ENCODE measurements at places on chromosomes 11 and 22.

GRCh38 chr11:32139896-32140520 is 49.1 kb downstream of the RCN1 start:
- H3K4me3 ChIP-seq, result no peak overlapping the region
- H3K36me3 ChIP-seq, result no peaks in the 10 kb centered on the region
- H3K27ac ChIP-seq, result no peak overlapping the region
- DNase-seq, result no peak
- H3K27me3 ChIP-seq, result no peaks in the 10 kb centered on the region
- H3K4me1 ChIP-seq, result no peaks in the 10 kb centered on the region

DNA sequence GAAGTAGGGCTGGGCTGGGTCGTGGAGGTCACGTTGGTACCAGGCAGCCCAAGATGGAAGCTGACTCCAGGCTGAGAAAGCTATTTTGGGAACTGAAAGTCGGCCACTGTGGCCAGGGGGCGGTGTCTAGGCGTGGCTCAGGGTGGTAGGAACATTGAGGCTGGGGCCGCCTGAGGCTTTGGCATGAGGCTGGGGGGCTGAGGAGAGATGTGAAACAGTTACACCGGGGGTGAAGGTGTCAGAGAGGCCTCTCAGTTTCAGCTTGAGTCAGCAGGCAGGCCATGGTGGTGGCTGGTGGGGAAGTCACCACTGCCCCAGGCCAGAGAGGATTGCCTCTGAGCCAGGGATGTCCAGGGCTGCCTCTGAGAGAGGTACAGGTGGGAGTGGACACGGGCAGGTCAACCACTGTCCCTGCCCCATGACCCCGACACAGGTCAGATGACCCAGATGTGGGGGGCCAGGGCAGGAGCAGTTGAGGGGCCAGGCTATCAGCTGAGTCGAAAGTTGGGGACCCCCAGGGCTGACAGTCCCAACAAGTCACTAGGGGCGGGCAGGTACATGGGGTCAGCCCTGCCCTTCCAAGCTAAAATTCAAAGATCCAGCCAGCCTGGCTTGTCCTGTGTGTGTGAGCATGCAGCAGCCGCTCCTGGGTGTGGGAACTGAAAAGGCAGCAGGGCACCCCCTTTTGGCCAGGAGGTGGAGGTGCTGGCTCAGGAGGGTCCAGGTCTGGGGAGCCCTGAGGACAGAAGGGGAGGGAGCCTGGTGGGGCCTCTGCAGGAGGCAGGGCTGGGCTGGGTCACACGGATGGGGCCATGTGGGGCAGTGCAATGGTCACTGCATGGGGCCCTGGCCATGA is 7.2 kb downstream of the KCNK7 start:
- H3K4me1 ChIP-seq, result peaks cover 94% of the 10 kb centered on the region
- peaks cover 77% of the 10 kb centered on the region for H3K36me3 ChIP-seq
- no peak for DNase-seq
- H3K27ac ChIP-seq, result peak overlapping the region; percentile 79

- H3K27me3 ChIP-seq, result no peaks in the 10 kb centered on the region
- no peak overlapping the region for H3K27ac ChIP-seq
- no peaks in the 10 kb centered on the region for H3K36me3 ChIP-seq
- H3K4me3 ChIP-seq, result no peak overlapping the region
These were observed 57.9 kb upstream of the NUP160 start for GRCh38 chr11:47906066-47906465.

DNA sequence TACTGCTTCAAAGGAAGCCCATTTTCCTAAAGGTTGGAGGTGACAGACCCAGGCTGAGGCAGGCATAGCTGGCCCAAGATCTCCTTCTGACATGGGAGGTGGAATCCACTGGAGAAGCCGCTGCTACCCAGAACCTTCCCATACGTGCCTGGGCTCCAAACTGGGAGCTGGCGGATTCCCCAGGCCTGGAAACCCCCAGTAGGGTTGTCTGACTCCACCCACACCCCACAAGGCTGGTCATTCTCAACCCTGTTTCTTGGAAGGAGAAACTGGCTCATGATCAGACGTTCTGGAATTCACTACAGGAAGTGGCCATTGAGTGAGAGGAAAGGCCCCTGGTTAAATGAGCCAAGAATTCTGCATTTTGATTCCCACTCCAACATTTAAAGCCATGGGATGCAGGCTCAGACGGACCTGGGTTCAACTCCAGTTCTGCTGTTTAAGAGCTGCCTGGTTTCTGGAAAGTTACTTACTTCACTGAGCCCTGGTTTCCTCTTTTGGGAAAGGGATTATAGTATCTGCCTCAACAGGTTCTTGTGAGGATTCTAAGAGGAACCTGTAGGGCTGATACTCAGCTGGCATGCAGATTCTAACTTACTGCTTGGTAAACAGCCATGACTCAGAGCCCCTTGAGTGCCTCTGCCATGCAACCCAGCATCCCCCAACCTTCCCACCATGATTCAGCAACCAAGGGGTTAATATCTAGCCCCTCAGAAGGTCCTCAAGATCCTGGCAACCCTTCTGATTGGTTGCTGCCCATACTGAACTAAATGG is 19.4 kb upstream of the TSKU start:
- no peak overlapping the region for H3K4me3 ChIP-seq
- H3K4me1 ChIP-seq, result peaks cover 37% of the 10 kb centered on the region
- peak overlapping the region; percentile 21 for H3K27ac ChIP-seq
- no peaks in the 10 kb centered on the region for H3K27me3 ChIP-seq

DNA sequence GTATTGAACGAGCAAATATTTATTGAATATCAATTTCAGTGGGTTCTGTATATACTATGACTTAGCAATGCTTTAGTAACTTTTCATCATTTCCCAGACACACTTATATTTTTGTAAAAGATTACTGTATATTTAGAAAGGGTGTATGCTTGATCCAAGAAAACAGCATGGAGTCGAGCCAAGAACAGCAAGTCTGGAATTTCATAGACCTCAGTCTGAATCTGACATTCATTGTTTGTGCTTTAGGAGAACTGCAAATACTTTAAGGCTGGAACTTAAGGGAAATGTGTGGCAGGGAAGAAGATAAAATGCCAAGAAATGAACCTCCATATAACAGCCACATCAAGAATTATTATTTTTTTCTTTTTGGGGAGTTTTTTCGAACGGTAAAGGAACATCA is 1156.8 kb downstream of the LRRC4C start:
- no peaks in the 10 kb centered on the region for H3K27me3 ChIP-seq
- no peaks in the 10 kb centered on the region for H3K36me3 ChIP-seq
- H3K4me1 ChIP-seq, result no peaks in the 10 kb centered on the region
- H3K27ac ChIP-seq, result no peak overlapping the region
- DNase-seq, result no peak

DNA sequence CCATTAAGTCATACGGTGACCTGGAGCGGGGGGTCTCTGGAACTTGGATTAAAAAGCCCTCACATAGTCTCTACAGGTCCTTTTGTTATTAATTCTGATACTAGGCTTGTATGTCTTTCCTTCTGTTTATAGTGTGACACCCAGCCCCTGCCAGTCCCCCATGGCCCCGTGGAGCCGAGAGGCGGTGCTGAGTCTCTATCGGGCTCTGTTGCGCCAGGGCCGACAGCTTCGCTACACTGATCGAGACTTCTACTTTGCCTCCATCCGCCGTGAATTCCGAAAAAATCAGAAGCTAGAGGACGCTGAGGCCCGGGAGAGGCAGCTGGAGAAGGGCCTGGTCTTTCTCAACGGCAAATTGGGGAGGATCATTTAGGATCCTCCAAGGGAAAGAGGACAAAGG is 2.0 kb downstream of the MIEF1 start:
- H3K4me3 ChIP-seq, result no peak overlapping the region
- H3K36me3 ChIP-seq, result peaks cover 55% of the 10 kb centered on the region

DNA sequence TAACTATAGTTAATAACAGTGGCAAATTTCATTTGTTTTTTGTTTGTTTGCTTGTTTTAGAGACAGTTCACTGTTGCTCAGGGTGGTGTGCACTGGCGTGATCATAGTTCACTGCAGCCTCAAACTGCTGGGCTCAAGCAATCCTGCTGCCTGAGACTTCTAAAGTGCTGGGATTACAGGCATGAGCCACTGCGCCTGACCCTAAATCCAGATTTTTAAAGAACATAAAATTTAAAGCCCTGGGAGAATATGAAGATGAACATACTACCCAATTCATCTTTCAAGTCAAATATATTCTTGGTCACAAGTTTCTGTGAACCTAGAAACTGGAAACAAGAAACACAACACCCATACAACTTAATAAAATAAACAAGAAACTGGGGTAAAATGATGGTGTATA is 28.1 kb downstream of the RRAS2 start:
- H3K36me3 ChIP-seq, result no peaks in the 10 kb centered on the region
- no peaks in the 10 kb centered on the region for H3K27me3 ChIP-seq
- peaks cover 6% of the 10 kb centered on the region for H3K4me1 ChIP-seq
- H3K4me3 ChIP-seq, result no peak overlapping the region
- DNase-seq, result no peak

DNA sequence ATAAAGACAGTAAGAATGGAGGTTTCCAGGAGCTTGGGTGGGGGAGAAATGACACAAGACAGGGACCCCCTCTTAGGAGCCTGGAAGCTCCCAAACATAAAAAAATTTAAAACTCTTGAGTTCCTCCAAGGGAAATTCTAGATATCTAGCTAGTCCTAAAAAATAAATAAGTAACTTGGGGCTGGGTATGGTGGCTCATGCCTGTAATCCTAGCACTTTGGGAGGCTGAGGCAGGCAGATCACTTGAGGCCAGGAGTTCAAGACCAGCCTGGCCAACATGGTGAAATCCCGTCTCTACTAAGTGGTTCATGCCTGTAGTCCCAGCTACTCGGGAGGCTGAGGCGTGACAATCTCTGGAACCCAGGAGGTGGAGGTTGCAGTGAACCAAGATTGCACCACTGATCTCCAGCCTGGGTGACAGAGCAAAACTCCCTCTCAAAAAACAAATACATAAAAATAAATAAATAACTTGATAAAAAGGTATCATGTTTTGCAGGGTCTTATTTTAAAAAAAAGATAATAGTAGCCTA is 20.0 kb upstream of the TOP3B start:
- no peak for DNase-seq
- no peaks in the 10 kb centered on the region for H3K36me3 ChIP-seq

GRCh38 chr22:23911318-23911980 is 17.3 kb downstream of the MIF start:
- no peaks in the 10 kb centered on the region for H3K36me3 ChIP-seq
- no peaks in the 10 kb centered on the region for H3K27me3 ChIP-seq
- no peak overlapping the region for H3K4me3 ChIP-seq
- no peak for DNase-seq
- peaks cover 8% of the 10 kb centered on the region for H3K4me1 ChIP-seq

DNA sequence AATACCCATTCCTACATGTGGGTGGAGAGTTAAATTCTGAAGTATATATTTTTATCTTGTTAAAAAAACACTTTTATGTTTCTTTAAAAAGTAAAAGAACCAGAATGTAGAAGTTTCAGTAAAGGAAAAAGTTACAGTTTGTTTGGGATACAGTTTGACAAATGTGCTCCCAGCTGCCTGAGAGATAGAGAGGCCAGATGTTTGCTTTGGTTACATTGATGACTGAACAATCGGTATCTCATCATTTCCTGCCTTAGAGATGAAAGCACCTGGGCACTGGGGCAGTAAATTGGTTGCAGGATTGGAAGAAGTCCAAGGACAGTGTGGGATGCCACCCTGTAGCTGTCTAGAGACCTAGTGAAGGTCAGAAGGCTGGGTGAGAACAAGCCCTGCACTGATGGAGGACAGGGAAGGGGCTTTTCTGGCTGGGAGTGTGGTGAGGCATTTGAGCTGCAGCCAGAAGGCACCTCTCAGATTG is 16.6 kb downstream of the MED15 start:
- no peak overlapping the region for H3K4me3 ChIP-seq
- no peak for DNase-seq
- H3K27me3 ChIP-seq, result no peaks in the 10 kb centered on the region
- no peak overlapping the region for H3K27ac ChIP-seq
- H3K4me1 ChIP-seq, result peaks cover 71% of the 10 kb centered on the region

DNA sequence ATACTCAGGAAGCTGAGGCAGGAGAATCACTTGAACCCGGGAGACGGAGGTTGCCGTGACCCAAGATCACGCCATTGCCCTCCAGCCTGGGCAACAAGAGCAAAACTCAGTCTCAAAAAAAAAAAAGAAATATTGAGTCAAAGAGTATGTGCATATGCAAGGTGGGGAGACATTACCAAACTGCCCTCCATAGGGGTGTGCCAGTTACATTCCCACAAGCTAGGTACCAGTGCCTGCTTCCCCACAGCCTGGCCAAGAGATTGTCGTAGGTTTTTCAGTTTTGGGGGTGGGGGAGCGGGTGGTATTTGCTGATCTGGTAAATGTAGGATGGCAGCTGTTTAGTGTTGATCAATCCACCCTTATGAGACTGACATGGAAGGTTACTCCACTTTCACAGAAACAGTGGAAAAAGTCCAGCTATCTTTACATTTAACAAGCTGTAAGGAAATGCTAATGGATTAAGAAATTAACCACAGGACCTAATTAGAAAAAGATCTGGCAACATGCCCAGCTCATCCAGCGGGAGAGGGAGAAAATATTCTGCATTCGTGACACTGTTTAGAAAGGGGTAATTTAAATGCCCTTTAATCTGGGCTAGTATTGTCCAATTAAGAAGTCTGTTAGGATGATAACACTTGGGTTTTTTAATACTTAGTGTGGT is 89.4 kb downstream of the PACS1 start:
- no peaks in the 10 kb centered on the region for H3K27me3 ChIP-seq
- no peaks in the 10 kb centered on the region for H3K36me3 ChIP-seq
- no peak overlapping the region for H3K4me3 ChIP-seq
- DNase-seq, result no peak
- H3K27ac ChIP-seq, result no peak overlapping the region

DNA sequence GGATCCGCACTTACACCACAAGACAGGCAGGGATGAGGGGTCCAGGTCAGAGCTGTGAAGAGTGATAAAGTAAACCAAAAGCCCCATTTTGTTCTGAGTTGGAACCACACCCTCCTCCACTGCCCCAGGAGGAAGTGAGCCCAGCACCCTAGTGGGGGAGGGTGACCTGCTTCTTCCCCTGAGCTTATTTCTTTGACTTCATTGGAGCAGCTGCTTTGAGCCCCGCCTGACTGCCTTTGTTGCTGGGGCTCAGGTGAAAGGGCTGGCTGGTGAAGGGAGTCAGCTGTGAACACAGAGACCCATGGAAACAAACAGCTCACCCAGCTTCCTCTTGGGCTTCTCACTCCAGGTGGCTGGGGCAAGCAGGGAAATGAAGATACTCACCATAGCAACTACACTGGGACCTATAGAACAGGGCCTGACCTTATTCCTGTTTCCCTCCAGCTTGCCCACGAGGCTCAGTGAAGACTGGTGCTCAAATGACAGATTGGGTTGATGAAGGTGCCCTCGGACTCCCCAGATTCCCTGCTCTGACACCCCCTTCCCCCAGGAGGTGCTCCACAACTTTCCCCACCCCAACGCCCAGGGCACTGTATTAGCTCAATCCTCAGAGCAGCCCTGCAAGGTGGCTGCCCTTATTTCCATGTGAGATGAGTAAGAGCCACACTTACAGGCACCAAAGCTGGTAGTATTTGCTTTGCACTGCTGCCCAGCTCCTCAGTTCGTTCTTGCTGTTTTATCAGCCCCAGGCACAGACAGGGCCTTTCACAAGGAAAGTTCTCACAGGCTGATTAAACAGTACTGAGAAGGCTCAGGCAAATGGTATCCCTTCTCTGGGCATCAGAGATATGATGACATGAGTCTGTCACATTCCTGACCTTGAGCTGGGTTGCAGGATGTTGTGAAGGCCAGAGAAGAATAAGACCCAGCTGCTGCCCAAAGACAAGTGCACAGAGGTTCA is 2.4 kb downstream of the UCP2 start:
- peak overlapping the region; percentile 76 for H3K27ac ChIP-seq
- H3K36me3 ChIP-seq, result peaks cover 35% of the 10 kb centered on the region
- peaks cover 13% of the 10 kb centered on the region for H3K4me1 ChIP-seq
- H3K27me3 ChIP-seq, result no peaks in the 10 kb centered on the region
- no peak for DNase-seq
- no peak overlapping the region for H3K4me3 ChIP-seq

GRCh38 chr11:133516845-133517244 is 15.5 kb downstream of the OPCML start:
- no peak overlapping the region for H3K4me3 ChIP-seq
- peaks cover 15% of the 10 kb centered on the region for H3K4me1 ChIP-seq
- H3K27ac ChIP-seq, result no peak overlapping the region
- H3K36me3 ChIP-seq, result no peaks in the 10 kb centered on the region
- H3K27me3 ChIP-seq, result no peaks in the 10 kb centered on the region

Measured in esophagus muscularis mucosa (tissue), 4 donors.